Heart left ventricle (tissue), 16 donors: ENCODE measurements at places on chromosomes 16 and 17. TPM values are rescaled to one million over a fixed set of nuclear protein-coding genes. Genes with fewer than 3 reads are reported as not detected.

TEX19 gene
- total RNA-seq = not detected

KLHL10 gene
- total RNA-seq = 0.10 TPM

DNA sequence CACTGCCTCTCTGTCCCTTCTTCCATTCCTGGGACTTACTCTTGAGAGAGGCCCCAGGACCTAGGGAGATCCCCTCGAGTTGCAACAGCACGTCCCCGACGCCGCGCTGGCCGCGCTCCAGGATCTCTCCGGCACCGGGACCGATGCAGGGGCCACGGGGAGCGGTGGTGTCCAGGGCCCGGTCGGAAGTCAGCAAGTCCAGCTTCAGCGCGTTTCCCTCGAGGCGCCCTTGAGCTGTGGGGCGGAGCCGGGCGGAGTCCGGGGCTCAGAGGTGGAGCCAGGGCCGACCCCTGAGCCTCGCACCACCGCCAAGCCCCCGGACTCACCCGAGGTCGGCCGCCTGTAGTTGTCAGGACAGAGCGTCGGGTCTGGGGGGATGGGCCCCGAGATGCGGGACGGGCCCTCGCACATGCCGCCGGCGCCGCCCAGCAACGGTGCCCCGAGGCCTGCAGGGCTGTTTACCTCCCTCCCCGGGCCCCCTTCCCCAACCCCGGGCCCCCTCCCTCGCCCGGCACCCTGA is 458 bp downstream of the ENKD1 start:
- no peak for DNase-seq

TNK1 gene
- total RNA-seq = 3.8 TPM

DNA sequence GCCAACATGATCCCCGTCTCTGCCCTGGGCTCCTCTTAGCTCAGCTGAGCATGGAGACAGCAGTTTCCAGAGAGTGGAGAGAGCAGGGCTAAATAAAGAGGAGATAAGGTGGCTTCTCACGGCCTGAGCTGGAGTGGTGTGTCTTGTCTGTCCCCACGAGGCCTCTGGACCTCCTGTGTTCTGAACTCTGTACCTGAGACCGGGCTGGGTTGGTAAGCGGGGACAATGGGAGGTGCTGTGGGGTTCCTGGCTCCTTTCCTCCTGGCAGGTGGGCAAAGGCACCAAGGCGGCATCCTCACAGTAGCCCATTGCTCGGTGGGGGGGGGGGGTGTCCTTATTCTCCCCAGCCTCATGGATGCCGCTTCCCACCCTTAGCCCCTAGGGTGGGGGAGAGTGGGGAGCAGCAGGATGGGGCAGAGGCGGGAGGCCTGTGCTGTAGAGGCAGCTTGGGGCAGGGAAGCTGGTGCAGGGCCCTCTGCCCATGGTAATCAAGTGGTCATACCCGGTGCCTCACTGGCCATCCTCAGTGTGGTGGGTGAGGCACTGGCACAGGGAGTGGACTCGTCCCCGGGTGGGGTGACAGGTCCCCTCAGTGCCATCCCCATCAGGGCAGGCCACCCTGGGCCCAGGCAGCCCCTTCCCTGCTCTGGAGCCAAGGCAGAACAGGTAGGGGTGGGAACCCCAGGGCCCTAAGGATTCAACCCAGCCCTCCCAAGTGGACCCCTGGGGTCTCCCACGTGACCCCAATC is 2.8 kb downstream of the AANAT start:
- DNase-seq = no peak

DNA sequence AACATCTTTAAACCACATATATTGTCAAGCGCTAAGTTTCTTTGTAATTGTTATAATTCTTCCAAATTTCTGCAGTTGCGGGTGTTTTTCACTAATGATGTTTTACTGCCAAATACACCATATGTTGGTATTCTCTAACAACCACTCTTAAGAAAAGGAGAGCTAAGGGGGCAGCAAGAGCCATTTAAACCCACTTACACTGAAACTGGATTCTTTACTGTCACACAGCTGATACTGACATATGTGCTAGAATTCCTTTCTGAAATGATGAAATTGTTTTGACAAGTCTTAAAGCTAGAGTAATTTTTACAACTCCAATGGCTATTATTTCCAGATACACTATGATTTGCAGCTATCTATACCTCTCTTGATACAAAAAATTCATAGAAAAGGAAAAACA is 483.1 kb downstream of the CDH11 start:
- no peak for DNase-seq

GRCh38 chr16:10501016-10501607 is 79.3 kb downstream of the EMP2 start:
- DNase-seq = no peak

- DNase-seq = no peak
These were observed 210.0 kb downstream of the C16orf95 start for GRCh38 chr16:87107201-87107600.

KRT39 gene
- not detected for total RNA-seq

GRCh38 chr16:87897521-87898505 is 28.5 kb upstream of the SLC7A5 start:
- no peak for DNase-seq

RAMP2 gene
- total RNA-seq = 31.2 TPM

WNT9B gene
- total RNA-seq = 1.2 TPM

KRT24 gene
- total RNA-seq = not detected

DNA sequence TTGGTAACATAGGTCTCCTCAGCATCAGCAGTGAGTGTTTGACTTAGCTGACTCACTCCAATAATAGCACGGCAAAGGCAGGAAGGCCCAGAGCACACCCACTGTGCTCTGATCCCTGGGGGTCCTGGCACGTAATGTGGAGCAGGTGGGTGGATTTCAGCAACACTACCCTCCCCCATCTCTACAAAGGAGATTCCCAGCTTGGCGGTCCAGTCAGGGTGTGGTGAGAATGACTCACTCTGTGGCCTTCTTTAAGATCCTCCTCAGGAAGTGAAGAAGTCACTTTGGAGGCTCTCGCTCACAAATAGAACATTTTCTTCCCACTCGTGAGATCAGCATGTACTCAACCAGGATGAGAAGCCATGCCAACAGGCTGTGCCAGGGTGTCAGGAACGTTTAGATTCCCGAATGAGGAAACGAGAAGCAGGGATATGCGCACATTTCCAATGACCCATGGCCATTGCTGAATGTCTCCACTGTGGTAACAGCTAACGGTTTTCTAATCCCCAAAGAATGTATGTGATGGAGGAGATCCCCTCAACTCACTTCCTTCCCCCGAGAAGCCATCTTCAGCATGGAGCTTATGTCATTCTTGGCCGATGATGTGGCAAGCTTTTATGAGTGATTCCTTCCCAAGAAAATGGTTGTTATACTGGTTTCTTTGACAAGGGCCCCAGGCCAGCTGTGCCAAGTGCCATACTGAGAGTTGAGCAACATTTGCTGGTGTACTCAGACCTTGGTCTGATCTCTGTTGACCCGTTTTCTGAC is 365.2 kb downstream of the C16orf95 start:
- DNase-seq = peak; percentile 80

DNA sequence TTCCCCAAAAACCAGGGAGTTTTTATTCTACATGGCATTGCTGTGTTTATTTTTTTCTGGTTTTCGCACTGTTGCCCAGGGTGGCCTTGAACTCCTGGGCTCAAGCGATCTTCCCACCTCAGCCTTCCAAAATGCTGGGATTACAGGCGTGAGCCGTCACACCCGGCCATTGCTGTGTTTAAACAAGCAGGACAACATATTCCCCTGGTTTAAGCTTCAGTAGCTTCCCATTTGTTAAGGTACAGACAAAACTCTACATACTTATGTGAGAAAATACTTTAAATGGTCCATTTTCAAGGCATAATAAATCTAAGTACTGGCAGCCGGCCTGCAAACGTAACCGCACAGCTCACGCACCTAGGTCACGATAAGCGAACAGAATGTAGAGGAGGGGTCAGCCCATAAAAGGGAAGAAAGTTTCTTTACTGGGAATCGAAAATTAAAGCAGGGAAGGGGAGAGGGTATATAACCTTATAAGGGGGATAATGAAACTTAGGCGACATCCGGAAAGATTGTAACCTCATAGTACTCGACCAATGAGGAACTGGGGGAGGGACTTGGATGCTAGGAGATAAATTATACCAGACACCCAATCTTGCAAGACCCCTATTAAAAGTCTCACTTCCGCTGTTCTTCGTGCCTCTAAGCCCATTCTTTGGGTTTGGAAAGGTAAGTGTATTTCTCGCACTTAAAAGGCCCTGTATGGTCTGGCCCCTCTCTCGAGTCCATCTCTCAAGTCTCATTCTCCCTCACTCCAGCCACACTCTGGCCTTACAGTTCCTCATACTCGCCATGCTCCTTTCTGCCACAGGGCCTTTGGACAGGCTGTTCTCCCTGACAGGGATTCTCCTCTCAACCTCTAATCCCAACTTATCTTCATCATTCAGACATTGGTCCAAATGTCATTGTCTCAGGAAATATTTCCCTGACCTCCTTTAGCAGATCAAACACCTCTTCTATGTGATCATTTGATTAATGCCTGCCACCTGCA is 59.2 kb downstream of the TEX14 start:
- no peak for DNase-seq

- DNase-seq = no peak
These were observed 30.9 kb downstream of the PHKB start for GRCh38 chr16:47492036-47492427.

C16orf96 gene
- 0.05 TPM for total RNA-seq

DNA sequence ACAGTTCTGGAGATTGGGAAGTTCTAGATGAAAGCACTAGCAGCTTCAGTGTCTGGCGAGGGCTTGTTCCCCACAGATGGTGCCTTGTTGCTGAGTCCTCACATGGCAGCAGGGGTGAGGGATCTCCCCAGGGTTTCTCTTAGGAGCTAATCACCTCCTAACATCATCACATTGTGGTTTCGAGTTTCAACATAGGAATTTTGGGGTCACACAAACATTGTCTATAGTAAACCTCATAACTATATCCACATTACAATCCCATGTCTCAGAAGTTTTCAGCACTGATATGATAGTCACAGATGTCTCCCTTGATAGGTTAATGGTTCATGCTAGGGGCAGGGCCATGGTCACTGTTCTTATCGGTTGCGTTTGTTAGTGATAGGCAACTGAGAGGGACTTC is 13.8 kb downstream of the CLUAP1 start:
- no peak for DNase-seq

GRCh38 chr16:19517424-19518089 is 4.3 kb downstream of the GDE1 start:
- no peak for DNase-seq

DNA sequence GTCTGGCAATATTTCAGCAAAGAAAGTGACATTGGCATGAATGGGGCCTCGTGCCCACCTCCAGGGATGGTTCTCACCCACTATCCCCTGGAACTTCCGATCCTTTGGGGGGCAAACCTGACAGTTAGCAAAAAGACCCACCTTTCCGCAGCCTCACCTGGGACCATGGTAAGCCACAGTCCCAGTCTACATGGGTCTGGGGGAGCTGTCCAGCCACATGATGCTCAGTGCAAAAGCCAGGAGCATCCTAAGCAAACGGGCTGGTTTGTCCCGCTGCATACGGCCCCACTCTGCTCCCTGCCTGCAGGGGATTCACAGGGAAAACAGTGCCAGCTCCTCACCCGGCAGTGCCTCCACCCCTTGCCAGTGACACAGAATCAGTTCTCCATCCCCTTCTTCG is 19.3 kb downstream of the AIPL1 start:
- no peak for DNase-seq

B4GALNT2 gene
- not detected for total RNA-seq

TMEM238L gene
- not detected for total RNA-seq

TSR3 gene
- 82.4 TPM for total RNA-seq

DNA sequence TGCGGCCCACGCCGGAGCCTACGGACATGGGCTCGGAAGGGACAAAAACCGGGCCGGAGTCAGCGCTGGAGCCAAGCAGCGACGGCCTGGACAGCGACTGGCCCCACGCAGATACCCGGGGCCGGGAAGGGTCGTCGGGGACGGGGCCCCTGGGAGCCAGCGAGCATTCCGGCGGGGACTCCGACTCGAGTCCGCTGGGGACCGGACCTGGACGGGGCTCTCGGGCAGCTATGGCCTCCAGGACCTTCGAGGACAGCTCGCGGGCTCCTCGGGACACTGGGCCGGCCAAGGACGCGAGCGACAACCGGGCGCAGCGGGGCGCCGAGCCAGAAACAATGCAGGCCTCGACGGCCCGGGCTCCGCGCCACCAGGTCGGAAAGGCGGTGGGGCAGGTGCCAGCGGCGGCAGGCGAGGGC is 1.0 kb downstream of the MYO15B start:
- DNase-seq = peak; percentile 64

- no peak for DNase-seq
These were observed 8.2 kb upstream of the DHX8 start for GRCh38 chr17:43475494-43476089.

DNA sequence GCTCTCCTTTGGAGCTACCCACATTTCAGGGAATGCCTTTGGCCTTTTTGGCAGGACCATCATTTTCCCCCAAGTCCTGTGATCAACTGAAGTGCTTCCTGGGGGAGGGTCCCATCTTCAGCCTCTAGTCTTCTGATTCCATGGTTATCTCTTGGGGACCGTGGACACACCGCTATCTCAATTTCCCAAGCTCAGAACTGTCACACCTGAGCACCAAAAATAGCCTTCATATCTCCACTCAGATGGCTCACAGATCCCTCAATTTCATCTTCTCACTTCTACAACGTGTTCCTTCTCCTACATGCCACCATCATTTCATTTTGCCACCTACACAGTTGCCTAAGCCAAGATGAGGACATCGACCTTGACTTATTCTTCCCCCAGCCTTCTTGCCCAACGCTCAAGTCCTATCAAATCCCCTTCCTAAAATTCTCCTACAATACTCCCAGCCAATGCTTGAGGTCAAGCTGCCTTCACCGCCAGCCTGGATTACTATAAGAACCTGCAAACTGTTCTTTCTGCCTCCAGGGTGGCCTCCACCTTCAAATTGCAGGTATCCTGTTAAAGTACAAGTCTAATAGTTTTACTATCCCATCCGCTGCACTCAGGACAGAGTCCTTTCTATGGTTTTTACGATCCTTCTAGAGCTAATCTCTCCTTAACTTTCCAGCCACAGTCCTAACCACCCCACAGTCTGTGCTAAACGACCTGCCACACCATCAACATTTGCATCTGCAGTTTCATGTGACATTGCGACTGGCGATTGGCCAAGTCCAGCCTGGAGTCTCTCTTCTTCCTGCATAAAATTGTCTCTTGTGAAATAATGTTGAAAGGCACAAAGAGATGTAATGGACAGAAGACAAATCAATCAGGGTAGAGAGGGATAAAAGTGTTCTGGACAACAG is 6.2 kb downstream of the ATP6V0D1 start:
- no peak for DNase-seq

DNA sequence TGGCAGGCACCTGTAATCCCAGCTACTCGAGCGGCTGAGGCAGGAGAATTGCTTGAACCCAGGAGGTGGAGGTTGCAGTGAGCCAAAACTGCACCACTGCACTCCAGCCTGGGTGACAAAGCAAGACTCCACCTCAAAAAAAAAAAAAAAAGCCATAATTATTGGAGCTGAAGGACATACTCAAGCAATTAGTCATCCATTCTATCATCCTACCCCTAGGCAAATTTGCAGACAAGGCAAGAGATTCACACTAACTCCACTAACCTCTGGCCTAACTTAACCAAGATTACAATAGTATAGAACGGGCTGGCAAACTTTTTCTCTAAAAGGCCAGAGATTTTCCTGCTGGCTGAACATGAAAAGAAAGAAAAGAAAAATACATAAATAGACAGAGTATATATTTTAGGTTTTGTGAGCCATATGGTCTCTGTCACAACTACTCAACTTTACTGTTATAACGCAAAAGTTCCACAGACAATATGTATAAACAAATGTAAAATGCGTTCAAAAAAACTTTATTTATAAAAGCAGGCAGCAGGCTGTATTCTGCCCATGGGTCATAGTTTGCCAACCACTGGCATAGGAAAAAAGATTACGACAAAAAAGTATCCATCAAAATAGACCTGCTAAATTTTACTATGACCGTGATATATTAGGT is 29.7 kb downstream of the BRIP1 start:
- DNase-seq = no peak

GRCh38 chr16:72923757-72924156 is 124.2 kb downstream of the ZFHX3 start:
- no peak for DNase-seq
